ENCODE measurements at places on chromosomes 5 and 9.

GRCh38 chr9:27442464-27442863, 81.6 kb upstream of the IFNK start:
- no peak for DNase-seq

DNA sequence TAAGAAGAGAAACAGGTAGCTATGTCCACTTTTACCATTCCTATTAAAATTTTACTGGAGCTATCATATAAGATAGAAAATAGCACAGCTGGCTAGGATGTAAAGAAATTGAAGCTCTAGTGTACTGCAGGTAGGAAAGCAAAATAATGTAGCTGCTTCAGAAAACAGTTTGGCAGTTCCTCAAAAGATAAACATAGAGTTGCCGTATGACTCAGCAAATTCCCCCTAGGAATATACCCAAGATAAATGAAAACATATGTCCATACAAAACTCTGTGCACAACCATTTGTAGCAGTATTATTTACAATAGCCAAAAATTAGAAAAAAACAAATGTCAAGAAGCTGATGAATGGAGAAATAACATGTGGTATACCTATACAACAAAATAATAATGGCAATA, 64.6 kb upstream of the SHISAL2B start:
- DNase-seq: no peak

- DNase-seq: no peak
These were observed 14.7 kb upstream of the LHX2 start for GRCh38 chr9:123996731-123997421.

GRCh38 chr5:143338658-143339366, 64.7 kb downstream of the NR3C1 start:
- DNase-seq: no peak

DNA sequence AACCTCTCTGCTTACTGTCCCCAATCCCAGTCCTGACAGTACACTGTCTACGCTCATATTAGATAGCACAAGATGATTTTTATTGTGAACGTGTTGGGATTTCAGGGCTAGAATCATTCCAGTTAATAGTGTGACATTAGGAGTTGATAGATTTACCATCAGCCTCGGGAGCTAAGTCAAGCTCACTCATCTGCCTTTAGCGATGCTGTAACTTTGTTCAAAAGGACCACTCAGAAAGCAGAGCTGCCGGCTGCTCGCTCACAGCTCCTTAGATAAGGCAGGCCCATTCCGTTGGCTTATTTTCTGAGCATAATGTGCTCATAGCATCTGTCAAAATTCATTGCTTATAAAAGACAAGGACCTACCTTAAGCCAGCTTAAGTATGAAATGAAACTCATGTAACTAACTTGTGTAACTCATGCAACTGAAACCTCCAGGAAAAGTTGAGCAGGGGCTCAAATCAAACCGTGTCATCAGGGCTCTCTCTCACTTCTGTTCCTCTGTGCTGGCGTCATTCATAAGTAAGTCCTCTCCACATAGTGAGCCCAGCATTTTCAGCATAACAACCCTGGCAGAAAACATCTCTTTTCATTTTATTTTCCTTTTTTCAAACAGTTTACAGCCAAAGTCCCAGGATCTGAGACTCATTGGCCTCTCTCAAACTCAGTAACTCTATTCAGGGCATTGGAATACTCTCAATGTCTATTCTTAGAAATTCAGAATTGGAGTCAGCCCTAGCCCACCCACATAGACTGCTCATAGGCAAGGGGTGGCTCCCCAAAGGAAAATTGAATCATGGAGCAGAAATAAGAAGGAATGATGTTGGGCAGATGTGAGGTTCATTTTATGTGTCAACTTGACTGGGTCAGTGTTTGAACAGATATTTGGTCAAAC, 208.8 kb downstream of the MAN2A1 start:
- DNase-seq: no peak

DNA sequence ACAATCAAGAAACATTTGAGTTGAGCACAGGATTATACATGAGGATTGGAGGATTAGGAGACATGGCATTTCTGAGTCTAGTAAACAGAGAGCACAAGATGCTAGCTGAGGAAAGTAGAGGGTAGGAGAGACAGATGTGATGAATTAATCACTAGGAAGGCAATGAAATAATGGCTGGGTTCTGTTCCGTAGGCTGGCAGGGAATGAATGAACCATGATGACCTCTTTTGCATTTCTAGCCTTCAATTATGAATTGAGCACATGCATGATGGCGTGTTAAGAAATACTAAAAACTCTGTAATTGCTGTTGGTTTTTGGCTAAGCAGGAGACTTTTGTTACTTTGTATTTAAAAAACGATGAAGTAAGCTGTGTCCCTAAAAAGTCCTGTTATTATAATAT, 420.0 kb upstream of the TLE4 start:
- DNase-seq: no peak

DNA sequence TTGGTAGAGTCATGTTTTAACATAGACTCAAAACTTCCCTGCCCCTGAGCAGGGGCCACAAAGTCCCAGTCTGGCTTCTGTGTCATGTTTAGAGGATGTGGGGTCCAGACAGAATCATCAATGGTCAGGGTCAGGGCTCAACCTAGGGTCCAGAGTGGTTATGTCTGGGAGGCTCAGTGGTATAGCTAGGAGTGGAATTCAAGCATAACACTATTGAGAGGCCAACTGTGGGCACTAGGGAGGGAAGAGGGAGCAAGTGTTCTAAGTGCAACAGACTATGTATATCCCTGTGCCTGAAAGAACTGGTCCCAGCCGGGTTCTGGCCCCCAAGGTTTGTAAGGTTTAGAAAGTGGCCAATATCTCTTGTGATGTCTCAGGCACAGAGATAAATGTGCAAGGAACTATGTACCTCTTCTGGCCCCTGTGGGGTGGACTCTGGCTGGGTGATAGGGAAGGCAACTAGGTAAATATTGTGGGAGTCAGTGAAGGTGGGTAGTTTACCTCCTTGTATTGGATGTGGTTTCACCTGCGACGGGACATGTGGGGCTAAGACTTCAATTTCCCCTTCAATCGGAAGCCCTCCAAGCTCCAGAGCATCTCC, 14.0 kb downstream of the MYORG start:
- no peak for DNase-seq

DNA sequence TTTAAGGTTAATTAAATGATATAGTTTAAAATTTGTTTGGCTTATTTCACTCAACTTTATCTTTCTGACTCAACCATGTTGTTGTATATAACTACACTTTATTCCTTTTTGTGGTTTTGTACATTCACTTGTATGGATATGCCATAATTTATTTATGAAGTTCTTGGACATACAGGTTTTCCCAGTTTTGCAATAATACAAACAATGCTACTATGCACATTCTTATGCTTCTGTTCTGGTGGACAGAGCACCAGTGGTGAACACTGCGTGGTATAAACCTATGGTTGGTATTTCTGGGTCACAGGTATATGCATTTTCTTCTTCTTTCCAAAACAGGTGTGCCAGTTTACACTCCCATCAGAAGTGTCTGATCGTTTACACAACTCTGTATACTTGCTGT, 35.7 kb upstream of the TRIM14 start:
- no peak for DNase-seq

DNA sequence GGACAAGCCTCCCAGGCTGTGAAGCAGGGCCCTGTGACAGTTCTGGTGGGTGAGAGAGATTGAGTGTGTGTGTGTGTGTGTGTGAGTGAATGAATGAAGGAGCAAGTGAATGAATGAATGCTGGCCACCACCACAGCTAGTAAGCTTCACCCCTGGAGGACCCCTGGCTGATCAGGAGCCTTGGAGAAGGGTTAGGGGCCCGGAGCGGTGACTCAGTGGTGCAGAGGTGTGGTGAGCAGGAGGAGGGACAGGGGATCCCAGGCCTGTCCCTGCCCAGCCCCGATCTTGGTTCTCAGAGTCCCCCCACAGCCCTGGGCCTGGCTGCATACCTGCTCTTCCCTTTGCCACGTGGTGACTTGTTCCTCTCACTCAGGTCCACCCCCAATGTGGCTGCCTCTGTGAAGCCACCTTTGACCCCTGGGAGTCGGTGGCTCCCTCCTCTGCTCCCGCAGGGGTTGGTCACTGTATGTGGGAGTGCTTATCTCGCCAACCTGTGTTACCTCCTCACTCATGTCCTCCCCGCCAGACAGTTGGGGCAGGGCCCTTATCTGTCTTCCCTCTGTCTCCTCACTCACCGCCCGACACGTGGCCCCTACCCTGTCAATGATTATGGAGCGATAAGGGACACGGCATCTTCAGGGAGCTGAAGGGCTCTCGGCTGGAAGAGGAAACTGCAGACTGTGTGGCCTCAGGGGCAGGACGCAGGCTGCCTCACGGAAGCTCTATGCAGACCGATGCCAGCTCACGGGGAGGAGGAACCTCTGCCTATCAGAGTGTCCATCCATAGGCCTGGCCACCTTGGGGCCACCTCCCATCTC, 99.9 kb upstream of the PITX1 start:
- DNase-seq: no peak

GRCh38 chr5:169416583-169417196, 115.8 kb upstream of the SLIT3 start:
- no peak for DNase-seq

DNA sequence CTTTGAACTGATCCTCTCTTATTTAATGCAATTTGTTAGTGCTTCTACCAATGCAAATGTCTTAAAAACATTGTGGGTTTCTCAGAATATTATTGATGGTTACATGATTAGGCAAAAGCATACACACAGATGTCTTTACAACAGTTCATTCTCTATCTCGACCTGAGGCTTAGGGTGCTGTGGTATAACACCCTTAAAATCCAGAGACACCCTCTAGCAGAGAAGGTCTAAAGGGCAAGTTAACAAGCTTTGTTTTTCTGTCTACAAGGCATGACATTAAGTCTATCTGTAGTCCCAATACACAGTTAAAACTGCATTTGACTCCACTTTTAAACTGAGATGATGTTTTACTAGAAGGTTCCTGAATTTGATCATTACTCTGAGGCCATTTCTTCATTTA, 518.7 kb upstream of the MEF2C start:
- no peak for DNase-seq

- DNase-seq: no peak
These were observed 489.5 kb upstream of the EDIL3 start for GRCh38 chr5:84874196-84874595.

DNA sequence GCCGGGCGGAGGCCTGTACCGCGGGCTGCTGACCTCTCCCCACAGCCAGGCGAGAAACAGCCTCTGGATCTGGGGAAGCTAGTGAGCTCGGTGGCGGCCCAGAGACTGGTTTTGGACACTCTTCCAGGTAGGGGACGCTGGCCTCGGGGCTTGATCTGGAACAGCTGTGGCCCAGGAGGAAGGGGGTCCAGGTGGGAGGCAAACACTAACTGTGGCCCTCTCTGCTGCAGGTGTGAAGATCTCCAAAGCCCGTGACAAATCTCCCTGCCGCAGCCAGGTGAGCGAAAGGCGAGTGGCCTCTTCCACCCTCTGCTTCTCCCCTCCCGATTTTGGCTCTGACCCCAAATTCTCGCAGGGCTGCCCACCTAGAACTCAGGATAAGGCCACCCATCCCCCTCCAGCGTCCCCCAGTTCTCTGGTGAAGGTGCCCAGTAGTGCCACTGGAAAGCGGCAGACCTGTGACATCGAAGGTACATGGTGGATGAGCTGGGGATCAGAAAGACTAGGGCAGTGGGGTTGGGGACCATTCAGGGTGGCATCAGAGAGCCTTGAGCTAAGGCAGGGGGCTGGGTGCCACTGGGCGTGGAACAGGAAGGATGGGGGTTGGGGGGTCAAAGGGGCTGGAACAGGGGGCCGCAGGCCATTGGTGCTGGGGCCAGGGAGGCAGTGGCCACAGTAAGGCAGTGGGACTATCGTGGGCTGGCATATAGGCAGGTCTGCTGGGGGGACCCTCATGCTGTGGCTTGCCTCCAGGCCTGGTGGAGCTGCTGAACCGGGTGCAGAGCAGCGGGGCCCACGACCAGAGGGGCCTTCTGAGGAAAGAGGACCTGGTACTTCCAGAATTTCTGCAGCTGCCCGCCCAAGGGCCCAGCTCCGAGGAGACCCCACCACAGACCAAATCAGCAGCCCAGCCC, 12.9 kb upstream of the SLC34A1 start:
- DNase-seq: no peak

DNA sequence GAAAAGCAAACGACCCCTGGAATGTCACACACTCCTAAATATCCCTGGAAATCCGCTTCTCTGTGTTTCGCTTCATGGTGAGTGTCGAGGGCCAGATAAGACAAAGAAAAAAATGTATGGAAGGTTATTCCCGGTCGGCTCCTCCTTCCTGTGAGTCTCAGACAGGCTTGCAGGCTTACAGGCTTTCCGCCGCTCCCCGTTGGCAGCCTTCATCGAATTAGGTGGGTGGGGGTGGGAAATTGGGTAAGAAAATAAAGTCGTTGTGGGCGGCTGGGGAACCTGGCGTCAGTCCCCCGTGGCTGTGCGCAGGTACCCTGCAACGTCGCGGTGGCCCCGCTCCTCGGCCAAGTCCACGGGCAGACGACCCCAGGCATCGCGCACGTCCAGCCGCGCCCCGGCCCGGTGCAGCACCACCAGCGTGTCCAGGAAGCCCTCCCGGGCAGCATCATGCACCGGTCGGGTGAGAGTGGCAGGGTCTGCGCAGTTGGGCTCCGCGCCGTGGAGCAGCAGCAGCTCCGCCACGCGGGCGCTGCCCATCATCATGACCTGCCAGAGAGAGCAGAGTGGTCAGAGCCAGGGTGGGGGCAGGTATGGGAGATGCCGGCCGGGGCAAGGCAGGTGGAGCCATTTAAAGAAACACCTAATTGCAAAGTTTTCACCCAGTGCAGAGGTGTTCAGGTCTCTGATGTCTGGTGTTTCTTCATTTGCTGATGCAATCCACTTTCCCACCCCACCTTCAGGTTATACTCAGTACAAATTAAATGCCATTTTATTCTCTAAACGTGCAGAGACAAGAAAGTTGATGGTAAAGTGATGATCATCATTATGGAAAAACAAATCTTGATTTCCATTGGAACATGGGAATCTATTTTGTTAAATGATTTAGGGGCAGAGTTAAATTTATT, 3.2 kb downstream of the CDKN2B start:
- DNase-seq: no peak

- no peak for DNase-seq
These were observed 98.9 kb upstream of the CPEB4 start for GRCh38 chr5:173789031-173789920.

- no peak for DNase-seq
These were observed 11.7 kb upstream of the PDE4D start for GRCh38 chr5:59905188-59905587.

- DNase-seq: no peak
These were observed 48.1 kb downstream of the ITGA2 start for GRCh38 chr5:53037141-53037859.

- peak; percentile 59 for DNase-seq
These were observed 7.3 kb upstream of the ANXA6 start for GRCh38 chr5:151164687-151165392.

DNA sequence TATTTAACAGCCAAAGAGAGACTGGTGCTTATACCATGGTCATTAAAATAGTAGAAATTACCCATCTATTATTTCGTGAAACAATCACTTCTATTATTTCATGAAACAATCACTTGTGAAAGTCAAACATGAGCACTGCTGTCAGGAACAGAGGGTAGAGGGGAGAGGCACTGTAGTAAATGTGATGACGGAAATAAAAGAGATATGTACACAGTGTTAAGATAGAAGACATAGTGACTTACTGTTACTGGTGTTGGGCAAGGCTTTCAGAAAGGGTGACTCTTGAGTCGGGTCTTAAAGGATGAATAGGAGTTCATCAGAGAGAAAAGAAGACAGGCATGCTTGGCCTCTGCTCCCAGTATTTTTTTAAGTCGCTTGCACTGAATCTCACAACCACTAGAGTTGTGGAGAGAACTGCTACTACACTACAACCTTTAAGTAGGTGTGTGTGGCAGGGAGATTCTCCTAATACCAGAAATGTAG, 162.6 kb upstream of the GNA14 start:
- no peak for DNase-seq

GRCh38 chr9:76624391-76625048, 139.7 kb upstream of the PCA3 start:
- no peak for DNase-seq

GRCh38 chr5:144086295-144086694, 84.2 kb downstream of the YIPF5 start:
- no peak for DNase-seq

Measured in stimulated activated CD8-positive, alpha-beta memory T cell treated with anti-CD3 and anti-CD28 coated beads, Interleukin-4, amount 100 ng/mL, for 1 hour (primary cell).